ENCODE measurements at places on chromosomes 6 and 20.

GRCh38 chr6:6856538-6857523 lies 250.9 kb upstream of the RREB1 start:
- peak; percentile 5 for DNase-seq

- DNase-seq, result no peak
Measured at GRCh38 chr6:1170794-1171193, 141.1 kb upstream of the FOXQ1 start.

DNA sequence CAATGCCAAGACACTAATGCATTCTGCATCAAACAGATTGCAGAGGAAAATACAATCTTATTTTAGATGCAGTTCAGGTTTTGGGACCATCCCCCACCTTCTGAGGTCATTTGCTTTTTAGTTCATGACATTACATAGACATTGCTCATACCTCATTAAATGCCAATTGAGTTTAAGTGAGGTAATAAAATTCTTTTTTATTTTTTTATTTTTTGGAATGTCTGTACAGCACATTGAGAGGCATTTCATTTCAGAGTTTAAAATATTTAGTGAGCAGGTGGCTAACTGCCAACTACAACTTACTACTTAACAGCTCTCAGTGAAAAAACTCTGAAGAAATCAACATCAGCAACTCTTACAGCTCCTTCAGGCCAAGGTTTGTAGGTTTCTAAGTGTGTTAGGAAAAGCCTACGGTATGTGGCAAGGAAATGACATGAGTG lies 482.2 kb upstream of the RNF217 start:
- no peak for DNase-seq

DNA sequence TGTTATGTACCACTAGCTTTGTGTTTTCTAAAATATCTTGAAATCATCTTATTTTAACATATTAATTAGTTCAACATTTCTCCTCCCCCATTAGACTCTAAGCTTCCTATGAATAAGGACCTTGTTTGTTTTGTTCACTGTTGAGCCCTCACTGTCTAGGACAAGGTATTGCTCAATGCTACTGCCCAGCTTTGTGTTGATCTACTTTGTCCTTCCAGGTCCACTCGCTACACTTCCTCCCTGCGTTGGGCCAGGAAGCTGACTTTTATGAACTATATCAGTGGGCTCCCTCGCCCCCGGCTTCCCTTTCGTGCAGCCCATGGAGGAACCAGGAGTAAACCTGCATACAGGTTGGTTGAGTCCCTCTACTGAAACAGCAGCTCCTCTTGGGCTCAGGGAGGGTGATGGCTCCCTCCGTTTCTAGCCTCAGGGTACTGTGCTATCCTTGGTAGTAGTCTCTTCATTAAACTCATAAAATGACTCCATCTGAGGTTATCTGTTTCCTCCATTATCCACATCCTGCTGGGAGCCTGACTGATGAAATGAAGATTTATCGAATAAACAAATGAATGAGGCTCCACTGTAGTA lies 272.5 kb downstream of the CLIC5 start:
- DNase-seq, result no peak

DNA sequence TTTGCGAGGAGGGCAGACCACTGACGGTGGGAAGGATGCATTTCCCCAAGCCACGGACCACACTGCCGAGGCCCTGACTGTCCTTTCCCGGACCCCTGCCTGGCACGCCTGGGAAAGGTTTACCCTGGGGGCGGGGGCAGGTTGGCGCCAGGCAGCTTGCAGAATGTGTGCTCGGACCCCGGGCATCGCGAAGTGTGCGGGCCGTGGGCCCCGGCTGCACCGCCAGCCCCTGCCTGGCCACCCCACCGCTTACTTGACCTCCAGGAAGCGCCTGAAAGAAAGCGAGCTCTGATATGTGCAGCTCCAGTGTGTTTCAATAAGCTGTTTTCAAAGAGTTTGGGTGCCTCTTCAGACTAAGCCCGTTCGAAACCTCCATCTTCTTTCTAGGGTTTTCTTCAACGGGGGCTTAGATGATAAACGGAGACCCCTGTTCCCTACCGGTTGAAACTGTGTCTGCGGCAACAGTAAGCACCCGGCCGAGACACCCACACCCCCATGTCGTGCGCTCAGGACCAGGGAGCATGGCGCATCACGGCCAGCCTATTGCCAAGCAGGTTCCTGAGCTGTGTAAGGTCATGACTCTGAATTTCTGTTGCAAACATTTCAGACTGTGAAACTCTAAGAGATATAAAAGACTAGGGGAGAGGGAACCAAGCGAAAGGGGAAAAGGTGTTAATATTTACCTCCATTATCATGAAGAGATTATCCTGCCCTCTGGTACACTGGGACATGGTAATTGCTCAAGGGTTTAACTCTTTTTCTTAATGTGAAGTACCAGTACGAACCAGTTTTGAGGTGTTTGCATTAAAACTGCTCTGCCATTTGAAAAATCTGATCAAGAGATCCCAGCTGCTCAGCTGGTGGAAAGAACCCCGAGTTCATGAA lies 231.2 kb upstream of the FOXQ1 start:
- DNase-seq, result no peak

DNA sequence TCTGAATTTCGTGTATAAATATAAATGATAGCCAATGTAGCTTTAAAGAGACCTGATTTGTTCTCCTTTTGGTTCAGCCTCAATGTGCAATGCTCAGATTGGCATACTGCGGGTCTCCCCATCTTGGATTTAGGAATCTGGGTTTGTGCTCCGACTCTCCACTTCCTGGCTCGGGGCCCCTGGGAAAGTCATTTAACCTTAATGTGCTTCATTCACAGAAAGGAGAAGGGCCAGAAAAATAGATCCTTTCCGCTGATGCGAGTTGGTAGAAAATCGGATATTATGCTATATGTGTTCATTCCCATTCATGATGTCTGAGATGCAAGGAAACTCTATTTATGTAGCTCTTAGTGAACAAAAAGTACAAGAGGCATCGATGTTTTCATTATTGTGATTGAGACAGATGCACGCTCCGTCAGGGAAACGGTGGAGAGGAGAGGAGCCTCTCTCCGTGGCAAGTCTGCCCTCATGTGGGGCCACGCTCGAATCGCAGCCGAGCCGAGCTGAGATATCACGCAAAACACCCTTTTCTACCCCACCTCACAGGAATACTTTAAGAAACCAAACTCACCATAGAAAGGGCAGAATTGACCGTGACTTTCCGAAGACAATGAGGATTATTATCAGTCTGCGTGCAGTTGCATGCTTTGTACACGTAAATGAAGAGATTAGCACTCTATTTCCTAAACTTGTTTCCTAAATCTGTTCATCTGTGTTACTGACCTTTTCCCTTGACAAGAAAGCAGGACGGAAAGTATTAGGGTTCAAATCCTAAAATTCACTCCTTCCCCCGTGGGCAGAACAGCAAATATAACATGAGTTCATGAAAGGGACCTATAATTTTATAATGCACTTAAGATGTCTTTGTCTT lies 136.6 kb downstream of the COL9A1 start:
- DNase-seq, result peak; percentile 0

DNA sequence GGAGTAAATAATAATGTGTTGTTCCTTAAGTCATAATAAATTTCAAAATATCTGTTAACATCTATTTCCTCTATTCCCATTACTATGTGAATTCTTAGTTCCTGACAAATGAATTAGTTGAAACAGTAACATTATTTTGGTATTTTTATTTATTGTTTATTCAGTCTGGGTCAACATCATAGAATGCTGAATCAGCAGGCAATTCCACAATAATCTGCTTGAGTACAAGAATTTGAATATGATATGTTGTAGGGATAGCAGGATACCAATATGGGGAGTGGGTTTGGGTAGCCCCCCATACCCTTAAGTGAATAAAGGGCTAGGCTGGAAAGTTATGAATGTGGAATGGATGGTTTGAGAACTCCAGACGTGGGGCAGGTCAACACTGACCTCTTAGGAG lies 373.2 kb upstream of the CHD6 start:
- DNase-seq, result no peak

- DNase-seq, result no peak
Measured at GRCh38 chr20:16418616-16419015, 154.6 kb downstream of the KIF16B start.

- no peak for DNase-seq
Measured at GRCh38 chr6:88972504-88973423, 9.3 kb upstream of the RNGTT start.

- no peak for DNase-seq
Measured at GRCh38 chr6:128471907-128472306, 48.5 kb downstream of the PTPRK start.

DNA sequence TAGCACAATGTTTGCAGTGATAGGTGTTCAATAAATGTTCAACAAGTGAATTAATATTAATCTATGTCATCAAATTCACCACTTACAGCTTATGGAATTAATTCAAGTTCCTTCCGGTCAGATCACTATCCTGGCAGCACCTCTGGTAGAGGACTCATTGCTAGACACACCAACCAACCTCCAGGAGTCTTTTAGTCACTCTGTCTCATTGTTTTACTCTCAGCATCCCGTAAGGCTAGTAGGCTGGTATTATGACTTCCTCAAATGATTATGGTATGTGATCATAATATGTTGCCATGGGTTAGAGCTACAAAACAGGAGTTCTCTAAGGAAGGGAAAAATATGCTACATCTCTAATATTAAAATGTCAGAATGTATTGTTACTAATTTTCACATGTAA lies 21.7 kb upstream of the MMS22L start:
- DNase-seq, result no peak

GRCh38 chr20:47181056-47181862 lies 175.2 kb downstream of the ZMYND8 start:
- no peak for DNase-seq

GRCh38 chr6:82679232-82679631 lies 315.6 kb downstream of the TPBG start:
- DNase-seq, result no peak

GRCh38 chr20:46020555-46020954 lies 8.5 kb upstream of the SLC12A5 start:
- DNase-seq, result no peak

DNA sequence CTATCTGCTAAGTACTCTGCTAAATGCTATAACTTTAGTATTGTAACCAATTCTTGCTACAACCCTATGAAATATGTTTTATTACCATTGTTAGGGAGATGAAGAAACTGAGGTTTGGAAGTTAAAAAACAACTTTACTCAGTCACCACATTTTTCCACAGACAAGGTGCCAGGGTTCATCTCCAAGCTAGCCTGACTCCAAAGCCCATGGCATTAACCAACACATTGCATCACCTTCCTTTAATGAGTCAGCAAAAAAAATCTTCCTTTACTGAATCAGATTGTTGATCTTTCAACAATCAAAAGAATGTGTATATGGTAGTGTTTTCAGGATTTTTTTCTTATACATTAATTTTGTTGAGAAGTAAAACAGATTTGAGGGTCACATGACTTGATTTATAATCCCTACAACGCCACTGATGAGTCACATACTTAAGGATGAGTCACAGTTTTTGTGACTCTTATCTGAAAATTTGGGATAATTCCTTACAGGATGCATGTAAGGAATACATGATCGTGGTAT lies 41.5 kb downstream of the MAN1A1 start:
- no peak for DNase-seq

GRCh38 chr20:57930351-57930750 lies 220.5 kb upstream of the PMEPA1 start:
- no peak for DNase-seq

- DNase-seq, result no peak
Measured at GRCh38 chr20:7859356-7859802, 80.9 kb downstream of the HAO1 start.

- DNase-seq, result no peak
Measured at GRCh38 chr6:106870824-106871717, 103.5 kb downstream of the CD24 start.
